ENCODE measurements at places on chromosomes 11 and 22.

DNA sequence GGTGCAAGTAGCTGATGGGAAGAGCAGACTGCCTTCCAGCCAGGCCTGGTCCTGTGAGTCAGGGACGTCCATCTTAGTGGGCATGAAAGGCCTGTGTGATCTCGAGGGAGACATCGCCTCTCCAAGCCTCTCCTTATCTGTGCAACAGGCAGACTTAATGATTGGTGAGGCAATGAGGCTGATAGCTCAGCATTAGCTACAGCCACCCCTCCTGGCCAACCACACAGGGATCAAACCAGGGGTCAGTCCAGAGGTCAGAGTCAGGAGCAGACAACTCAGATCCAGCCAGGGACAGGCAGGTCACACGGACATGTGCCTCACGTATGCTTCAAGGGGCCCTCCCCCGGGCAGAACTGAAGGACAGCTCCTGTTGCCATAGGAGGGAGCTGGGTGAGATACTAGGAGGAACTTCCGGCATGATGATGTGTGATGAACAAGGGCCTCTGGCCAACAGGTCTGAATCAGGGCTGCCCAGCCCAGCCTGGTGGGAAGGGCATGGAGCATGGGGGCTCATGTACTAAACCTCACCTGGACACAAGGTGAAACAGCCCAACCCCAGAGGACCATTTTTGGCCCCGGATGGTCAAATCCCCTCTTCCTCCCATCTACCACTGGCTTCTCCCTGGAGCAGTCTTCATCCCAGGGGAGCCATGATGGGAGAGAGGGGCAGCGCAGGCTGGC is 2.8 kb upstream of the APOC3 start:
- no peak for DNase-seq

GRCh38 chr11:113725913-113726312 is 19.8 kb upstream of the TMPRSS5 start:
- DNase-seq = no peak

DNA sequence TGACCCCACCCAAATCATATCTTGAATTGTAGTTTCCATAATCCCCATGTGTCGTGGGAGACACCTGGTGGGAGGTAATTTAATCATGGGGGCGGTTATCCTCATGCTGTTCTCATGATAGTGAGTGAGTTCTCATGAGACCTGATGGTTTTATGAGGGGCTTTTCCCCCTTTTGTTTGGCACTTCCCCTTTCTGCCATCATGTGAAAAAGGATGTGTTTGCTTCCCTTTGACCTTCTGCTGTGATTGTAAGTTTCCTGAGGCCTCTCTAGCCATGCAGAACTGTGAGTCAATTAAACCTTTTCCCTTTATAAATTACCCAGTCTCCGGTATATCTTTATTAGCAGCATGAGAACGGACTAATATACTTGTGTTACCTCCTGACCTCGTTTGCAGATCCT is 156.6 kb upstream of the MTNR1B start:
- no peak for DNase-seq

- no peak for DNase-seq
These were observed 9.4 kb upstream of the FANCF start for GRCh38 chr11:22634897-22635629.

- no peak for DNase-seq
These were observed 8.2 kb downstream of the FJX1 start for GRCh38 chr11:35626501-35626900.

- no peak for DNase-seq
These were observed 91.0 kb upstream of the CARD18 start for GRCh38 chr11:105230586-105230985.

DNA sequence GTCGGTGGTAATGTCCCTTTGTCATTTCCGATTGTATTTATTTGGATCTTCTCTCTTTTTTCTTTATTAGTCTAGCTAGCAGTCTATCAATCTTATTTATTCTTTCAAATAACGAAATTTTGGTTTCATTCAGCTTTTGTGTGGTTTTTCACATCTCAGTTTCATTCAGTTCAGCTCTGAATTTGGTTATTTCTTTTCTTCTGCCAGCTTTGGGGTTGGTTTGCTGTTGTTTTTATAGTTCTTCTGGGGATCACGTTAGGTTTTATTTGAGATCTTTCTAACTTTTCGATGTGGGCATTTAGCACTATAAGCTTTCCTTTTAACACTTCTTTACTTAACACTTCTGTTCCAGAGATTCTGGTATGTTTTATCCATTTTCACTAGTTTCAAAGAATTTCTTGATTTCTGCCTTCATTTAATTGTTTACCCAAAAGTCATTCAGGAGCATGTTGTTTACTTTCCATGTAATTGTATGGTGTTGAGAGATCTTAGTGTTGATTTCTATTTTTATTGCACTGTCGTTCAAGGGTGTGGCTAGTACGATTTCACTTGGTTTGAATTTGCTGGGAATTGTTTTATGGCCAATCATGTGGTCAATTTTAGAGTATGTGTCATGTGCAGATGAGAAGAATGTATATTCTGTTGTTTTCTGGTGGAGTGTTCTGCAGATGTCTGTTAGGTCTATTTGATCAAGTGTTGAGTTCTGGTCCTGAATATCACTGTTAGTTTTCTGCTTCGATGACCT is 7.7 kb upstream of the SCGB1D1 start:
- DNase-seq = no peak

DNA sequence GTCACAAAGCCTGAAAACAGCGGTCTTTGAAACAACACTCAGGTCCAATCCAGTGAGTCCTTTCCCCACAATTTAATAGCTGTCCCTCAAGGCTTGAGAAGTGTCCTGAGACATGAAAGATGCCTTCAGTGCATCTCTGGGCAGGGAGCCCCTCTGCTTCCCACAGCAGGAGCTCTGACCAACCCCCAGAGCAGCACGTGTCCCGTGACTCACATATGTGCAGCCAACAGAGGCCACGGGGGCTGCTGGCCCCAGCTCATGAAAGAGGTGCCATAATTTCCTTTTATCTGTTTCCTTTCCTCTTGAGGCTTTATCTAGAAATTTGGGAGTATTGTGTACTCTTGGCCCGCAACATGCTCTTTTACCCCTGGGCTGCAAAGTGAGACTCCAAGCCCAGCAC is 33.2 kb upstream of the LMO1 start:
- no peak for DNase-seq

- no peak for DNase-seq
These were observed 18.4 kb upstream of the CABP7 start for GRCh38 chr22:29701155-29701999.

DNA sequence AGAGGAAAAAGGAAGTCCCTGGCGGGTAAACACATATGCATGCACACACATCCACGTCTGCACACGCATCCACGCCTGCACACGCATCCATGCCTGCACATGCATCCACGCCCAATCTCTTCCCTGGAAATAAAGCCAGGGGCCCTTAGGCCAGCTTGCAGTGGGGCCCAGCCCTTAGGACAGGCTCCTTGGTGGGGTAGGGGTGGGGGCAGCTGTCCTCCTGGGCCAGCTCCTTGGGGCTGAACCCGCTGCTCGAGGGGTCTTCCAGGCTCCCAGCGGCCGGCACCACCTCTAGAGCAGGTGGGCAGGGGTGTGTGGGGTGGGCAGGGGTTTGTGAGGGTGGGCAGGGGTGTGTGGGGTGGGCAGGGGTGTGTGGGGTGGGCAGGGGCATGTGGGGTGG is 1.9 kb downstream of the C11orf21 start:
- no peak for DNase-seq

DNA sequence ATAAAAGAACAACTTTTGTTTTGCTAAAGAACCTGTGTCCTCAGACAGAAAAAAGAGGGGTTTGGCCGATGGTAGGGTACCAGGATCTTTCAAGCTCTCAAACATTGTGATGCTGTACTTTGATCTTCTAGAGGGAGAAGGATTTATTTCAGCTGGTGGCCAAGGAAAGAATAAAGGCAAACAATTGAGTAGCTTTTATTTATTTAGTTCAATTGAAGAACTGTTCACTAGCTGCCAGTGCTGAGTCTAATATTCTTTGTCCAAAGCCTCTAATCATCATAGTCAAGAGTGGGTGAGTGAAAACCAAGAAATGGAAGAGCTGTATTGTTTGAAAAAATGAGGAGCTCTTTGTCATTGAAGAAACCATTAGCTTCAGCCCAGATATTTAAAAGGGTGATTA is 138.4 kb downstream of the FAT3 start:
- DNase-seq = no peak

DNA sequence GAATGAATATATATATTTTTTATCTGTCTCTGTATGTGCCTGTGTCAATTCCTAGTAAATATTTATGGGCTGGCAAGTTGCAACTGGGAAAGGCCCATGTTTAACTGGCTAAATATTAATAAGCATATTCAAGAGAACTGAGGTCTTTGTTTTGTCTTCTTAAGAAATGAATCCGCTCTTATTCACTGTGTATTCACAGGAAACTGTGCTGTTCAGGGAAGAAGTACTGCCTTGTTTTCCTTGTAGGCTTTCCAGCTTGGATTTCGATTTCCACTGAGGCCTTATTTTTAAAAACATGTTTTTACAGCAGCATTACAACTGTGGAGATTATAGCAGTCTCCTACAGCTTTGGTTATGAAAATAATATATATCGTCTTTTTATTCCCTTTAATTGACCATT is 64.7 kb downstream of the LDLRAD3 start:
- DNase-seq = no peak

DNA sequence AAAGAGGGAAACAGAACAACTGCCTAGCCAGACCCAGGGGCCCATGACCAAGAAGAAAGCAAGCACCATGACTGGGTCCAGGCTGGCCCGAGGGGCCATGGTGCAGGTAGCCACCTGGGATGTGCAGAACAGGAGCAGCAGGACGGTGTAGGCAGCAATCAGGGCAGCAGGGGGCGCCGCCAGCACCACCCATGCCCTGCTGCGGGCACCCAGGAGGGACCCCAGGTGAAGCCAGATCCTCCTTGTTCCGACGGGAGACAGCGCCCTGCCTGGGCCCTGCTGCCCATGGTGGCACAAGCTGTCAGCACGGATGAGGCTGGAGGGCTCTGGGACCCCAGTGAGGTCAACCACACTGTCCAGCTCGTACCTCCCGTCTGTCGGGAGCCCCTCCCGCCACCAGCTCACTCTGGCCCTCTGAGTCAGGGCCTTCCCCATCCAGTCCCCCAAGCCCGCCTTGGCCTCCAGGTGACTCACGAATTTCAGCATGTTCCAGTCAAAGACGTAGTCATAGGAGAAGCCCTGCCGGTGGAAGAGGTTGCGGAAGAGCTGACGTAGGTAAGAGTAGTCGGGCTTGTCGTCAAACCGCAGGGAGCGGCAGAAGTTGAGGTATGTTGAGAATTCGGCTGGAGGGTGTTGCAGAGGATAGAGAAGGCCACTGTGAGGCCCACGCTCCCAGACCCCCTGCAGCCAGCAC is 18.8 kb downstream of the CSNK1E start:
- no peak for DNase-seq

GRCh38 chr22:43136255-43136654 is 6.9 kb downstream of the MCAT start:
- DNase-seq = no peak

DNA sequence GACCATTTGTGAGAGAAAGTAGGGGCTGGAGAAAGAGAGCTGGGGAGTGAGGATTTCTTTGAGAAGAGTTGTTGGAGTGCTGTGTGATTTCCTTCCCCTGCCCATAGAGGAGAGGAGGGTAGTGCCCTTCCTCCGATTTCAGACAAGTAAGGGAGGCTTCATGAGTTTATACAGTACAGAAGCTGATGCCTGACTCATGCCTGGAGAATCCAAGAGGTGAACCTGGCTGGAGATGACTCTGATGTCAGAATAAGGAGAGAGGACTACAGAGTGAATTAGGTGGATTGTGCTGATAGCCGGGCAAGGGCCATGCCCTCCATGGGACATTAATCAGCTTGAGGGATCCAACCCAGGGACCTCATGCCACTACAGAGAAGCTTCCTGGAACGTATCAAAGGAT is 91.6 kb downstream of the FAR1 start:
- DNase-seq = no peak

DNA sequence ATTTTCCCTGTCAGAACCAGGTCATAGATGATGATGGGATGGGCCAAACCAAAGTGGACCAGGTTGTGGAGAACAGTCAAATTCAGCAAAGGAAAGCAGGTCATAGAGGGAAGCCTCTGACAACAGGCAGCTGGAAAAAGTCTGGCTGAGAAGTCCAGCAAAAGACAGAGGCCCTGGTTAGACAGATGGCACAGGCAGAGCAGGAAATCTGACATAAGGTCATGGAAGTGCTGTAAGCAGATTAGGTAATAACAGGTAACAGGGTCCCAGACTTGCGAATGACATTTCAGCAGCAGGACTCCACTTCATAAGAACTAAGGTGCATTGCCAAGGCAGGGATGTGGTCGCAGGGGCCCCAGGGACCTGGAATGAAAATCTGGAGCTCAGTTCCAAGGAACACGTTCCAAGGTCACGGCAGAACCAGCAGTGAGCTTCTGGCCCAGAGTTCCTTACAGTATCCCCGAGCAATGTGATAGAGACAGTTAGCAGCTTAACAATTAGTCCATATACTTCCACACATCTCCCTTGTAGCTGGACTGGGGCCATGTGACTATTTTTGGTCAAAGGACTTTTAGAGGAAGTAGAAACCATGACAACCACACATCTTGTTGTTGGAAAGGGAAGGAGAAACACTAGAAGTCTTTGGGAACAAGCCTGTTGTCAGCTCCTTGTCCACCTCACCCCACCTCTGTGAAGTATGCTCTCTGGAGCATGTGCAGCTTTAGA is 75.4 kb downstream of the ME3 start:
- DNase-seq = no peak

DNA sequence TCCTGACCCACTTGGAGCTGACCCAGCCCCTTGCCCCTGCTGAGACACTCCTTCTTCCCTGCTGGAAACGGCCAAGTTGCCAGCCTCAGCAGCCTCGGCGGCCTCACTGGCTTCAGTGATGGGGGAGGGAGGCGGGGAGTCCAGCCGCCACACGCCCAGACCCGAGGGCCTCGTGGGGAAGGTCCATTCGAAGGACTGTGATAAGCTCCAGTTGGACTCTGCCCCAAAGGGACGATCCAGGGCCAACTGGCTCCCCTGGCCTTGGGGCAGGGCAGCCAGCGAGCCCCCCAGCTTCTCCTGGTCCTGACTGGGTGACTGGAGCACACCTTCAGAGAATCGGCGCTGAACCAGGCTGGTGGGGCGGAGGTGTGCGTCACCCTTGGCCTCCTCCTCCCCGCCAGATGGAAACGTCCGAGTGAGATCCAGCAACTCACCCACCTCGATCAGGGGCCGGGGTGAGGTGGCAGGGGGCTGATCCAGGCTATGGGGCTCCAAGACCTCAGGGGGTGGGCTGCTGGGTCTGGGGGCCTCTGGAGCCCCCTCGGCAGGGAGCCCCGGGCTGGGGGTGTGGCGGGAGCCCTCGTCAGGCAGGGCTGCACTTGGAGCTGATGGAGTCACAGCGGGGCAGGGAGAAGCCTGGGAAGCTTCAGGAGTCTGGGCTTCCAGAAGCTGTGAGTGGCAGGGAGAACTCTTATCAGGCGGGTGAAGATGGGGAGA is 11.5 kb downstream of the TNKS1BP1 start:
- no peak for DNase-seq

GRCh38 chr11:106684944-106685343 is 333.3 kb downstream of the GUCY1A2 start:
- no peak for DNase-seq

Data from GM18507 (cell line).